ENCODE measurements at places on chromosomes 6 and 20. TPM values are rescaled to one million over a fixed set of nuclear protein-coding genes. Genes with fewer than 3 reads are reported as not detected.

Gene LKAAEAR1
- 0.51 TPM for total RNA-seq

Gene OR2H2
- total RNA-seq, result not detected

Gene DPPA5
- not detected for total RNA-seq

Gene ULBP1
- total RNA-seq, result 1.7 TPM

Gene PLCB4
- total RNA-seq, result 8.3 TPM

Gene HTR1B
- 0.64 TPM for total RNA-seq

DNA sequence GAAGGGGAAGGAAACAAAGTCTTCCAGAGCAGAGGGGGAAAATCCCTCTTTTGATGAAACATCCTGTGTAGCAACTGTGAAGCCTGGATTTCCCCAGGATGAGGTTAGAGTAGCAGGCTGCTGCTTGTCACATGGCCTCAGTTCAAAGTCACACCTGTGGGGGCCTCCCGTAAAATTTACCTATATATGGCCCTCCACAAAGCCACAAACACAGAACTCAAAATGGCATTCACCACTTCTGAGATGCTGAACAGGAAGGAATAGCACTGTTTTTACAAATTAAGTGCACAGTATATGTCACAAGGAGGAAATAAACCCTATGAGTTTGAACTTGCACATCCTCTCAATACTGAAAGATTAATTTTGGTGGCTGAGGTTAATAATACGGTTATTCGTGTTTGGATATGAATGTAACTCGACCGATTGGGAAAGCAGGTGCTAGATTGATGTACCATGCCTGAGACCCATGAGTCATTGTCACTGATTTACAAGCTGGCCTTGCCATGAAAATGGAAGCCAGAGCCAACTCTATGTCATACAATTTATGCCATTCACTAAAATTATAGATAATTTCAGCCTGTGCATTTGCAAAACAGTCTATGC is 70.6 kb downstream of the SGK1 start:
- no peak overlapping the region for H3K4me3 ChIP-seq
- H3K27ac ChIP-seq, result no peak overlapping the region
- H3K4me1 ChIP-seq, result no peaks in the 10 kb centered on the region
- H3K27me3 ChIP-seq, result no peaks in the 10 kb centered on the region
- H3K36me3 ChIP-seq, result no peaks in the 10 kb centered on the region

GRCh38 chr6:17928514-17929430 is 58.7 kb downstream of the KIF13A start:
- DNase-seq, result peak; percentile 50
- no peaks in the 10 kb centered on the region for H3K27me3 ChIP-seq
- peak overlapping the region; percentile 70 for H3K27ac ChIP-seq
- peaks cover 32% of the 10 kb centered on the region for H3K4me1 ChIP-seq
- no peak overlapping the region for H3K4me3 ChIP-seq

GRCh38 chr6:31689249-31690110 is 8.6 kb upstream of the LY6G5C start:
- H3K27ac ChIP-seq, result no peak overlapping the region
- no peaks in the 10 kb centered on the region for H3K27me3 ChIP-seq
- no peaks in the 10 kb centered on the region for H3K4me1 ChIP-seq

DNA sequence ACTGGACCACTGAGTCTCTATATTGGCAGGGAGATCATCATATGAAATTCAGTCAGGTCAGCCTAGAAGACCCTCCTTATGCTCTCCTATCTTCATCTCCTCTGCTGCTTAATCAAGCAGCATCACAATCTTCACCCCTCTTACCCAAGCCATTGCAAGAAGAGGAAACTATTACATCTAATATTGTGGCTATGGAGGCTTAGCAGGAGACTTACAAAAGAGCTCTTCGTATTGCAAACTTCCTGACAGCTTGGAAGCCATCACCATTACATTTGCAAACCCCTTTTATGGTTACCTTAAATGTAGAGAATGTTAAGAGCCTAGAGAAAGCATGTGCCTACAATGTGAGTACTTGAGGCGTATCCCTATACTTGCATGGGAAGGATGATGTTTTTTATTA is 87.2 kb upstream of the STXBP5 start:
- no peak overlapping the region for H3K4me3 ChIP-seq
- no peaks in the 10 kb centered on the region for H3K4me1 ChIP-seq
- no peaks in the 10 kb centered on the region for H3K27me3 ChIP-seq
- DNase-seq, result no peak
- no peak overlapping the region for H3K27ac ChIP-seq

- no peak for DNase-seq
- no peaks in the 10 kb centered on the region for H3K36me3 ChIP-seq
- H3K27ac ChIP-seq, result no peak overlapping the region
- no peaks in the 10 kb centered on the region for H3K27me3 ChIP-seq
Observed at GRCh38 chr6:73180076-73180738, 45.1 kb downstream of the KHDC1L start.

DNA sequence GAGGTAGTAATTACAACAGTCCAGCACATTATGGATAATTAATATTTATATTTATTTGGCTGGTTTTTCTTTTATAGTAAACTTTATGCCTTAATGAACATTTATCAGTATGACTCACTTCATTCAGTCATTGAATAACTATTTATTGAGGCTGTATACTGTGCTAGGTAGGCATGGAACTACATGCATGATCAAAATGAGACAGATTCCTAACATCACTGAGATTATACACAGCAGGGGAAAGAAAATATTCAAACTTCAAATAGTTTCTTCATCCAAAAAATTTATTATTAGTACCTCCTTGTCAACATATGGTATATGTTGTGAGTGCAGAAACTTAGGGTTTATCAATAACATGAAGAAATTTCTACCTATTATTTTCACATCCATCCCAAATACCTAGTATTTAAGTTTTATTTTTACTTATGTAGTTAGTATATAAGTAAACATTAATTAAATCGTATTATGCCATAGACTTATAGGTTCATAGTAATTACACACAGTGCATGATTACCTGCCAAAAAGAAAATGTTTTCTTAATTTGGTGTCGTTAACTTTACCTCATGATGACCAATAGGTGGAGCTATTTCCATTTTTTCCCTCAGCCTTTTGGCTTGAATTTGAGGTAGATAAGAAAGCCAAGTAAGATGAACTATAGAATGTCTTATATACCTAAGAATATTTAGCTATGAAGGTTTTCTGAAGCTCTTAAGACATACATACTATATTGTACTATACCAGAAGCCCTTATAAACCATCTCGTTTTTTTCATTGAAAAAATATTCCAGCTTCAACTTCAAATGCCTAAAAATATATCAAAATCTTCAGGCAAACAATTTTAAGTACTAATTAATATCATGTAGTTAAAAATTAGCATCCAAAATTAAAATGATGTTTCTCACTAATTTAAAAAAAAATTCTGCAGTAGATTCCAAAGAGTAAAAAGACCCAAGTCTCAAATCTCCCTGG is 12.5 kb upstream of the TMEM30A start:
- no peak overlapping the region for H3K27ac ChIP-seq
- H3K36me3 ChIP-seq, result no peaks in the 10 kb centered on the region
- H3K4me1 ChIP-seq, result peaks cover 8% of the 10 kb centered on the region
- H3K4me3 ChIP-seq, result no peak overlapping the region
- no peaks in the 10 kb centered on the region for H3K27me3 ChIP-seq

- H3K4me3 ChIP-seq, result no peak overlapping the region
- H3K27me3 ChIP-seq, result peaks cover 46% of the 10 kb centered on the region
- no peak overlapping the region for H3K27ac ChIP-seq
Observed at GRCh38 chr20:51029556-51029955, 6.6 kb upstream of the KCNG1 start.

DNA sequence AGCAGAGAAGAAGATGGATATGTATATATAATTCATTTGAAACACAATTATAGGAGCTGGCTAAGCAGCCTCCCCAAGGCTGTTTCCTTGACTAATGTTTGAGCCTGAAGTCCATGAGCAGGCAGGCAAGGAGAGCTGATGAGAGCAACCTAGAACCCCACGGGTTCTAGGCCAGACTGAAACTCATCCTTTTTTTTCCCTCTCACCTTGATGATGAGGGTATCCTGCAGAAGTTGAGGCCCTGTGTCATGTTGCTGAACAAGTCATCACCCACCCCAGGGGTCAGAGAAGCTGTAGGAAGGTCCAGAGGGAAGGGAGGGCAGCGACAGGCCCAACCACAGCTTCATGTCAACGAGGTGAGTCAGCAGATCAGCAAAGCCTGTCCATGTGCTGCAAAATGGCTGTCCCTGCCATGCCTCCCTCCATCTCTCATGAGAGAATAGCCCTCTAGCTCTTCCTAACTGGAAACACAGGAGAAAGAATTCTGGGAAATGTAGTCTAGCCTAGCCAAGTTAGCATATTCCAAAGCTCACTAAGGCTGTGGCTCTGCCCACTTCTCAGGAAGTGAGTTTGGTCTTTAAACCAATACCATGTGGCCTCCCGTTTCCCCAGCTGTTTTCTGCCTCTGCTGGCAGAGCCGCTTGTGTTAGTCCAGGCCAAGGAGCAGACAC is 91.3 kb upstream of the DTNBP1 start:
- H3K36me3 ChIP-seq, result no peaks in the 10 kb centered on the region
- no peak overlapping the region for H3K27ac ChIP-seq
- H3K4me1 ChIP-seq, result peaks cover 12% of the 10 kb centered on the region
- no peaks in the 10 kb centered on the region for H3K27me3 ChIP-seq

DNA sequence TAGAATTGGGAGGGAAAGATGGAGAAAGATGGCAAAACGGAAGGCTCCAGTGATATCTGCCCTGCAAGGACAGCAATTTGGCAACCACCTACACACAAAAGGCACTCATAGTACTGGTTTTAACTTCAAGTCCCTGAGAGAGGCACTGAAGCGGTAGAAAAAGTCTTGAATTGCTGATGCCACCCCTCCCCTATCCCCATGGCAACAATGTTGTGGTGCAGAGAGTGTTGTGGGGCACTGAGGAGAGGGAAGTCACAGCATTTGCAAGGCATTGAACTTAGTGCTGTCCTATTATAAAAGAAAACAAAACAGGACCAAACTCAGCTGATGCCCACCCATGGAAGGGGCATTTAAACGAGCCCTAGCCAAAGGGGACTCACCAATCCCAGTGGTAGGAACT is 343.7 kb downstream of the HAO1 start:
- H3K27me3 ChIP-seq, result no peaks in the 10 kb centered on the region
- H3K36me3 ChIP-seq, result no peaks in the 10 kb centered on the region
- DNase-seq, result no peak
- H3K4me3 ChIP-seq, result no peak overlapping the region
- H3K27ac ChIP-seq, result no peak overlapping the region

- H3K4me1 ChIP-seq, result no peaks in the 10 kb centered on the region
- H3K4me3 ChIP-seq, result no peak overlapping the region
- H3K36me3 ChIP-seq, result no peaks in the 10 kb centered on the region
- no peak for DNase-seq
- no peaks in the 10 kb centered on the region for H3K27me3 ChIP-seq
- H3K27ac ChIP-seq, result no peak overlapping the region
Observed at GRCh38 chr6:17388365-17388764, 5.0 kb upstream of the CAP2 start.

GRCh38 chr6:2871102-2871501 is 29.4 kb upstream of the SERPINB1 start:
- no peak overlapping the region for H3K4me3 ChIP-seq
- DNase-seq, result no peak
- H3K27ac ChIP-seq, result no peak overlapping the region
- no peaks in the 10 kb centered on the region for H3K36me3 ChIP-seq
- H3K4me1 ChIP-seq, result no peaks in the 10 kb centered on the region

GRCh38 chr6:83019741-83020140 is 45.9 kb downstream of the UBE3D start:
- H3K4me1 ChIP-seq, result no peaks in the 10 kb centered on the region
- no peak overlapping the region for H3K27ac ChIP-seq
- no peak for DNase-seq
- H3K4me3 ChIP-seq, result no peak overlapping the region

GRCh38 chr6:21752054-21752811 is 158.7 kb downstream of the SOX4 start:
- no peaks in the 10 kb centered on the region for H3K27me3 ChIP-seq
- no peak overlapping the region for H3K4me3 ChIP-seq
- no peaks in the 10 kb centered on the region for H3K36me3 ChIP-seq
- H3K27ac ChIP-seq, result no peak overlapping the region
- H3K4me1 ChIP-seq, result peaks cover 14% of the 10 kb centered on the region

DNA sequence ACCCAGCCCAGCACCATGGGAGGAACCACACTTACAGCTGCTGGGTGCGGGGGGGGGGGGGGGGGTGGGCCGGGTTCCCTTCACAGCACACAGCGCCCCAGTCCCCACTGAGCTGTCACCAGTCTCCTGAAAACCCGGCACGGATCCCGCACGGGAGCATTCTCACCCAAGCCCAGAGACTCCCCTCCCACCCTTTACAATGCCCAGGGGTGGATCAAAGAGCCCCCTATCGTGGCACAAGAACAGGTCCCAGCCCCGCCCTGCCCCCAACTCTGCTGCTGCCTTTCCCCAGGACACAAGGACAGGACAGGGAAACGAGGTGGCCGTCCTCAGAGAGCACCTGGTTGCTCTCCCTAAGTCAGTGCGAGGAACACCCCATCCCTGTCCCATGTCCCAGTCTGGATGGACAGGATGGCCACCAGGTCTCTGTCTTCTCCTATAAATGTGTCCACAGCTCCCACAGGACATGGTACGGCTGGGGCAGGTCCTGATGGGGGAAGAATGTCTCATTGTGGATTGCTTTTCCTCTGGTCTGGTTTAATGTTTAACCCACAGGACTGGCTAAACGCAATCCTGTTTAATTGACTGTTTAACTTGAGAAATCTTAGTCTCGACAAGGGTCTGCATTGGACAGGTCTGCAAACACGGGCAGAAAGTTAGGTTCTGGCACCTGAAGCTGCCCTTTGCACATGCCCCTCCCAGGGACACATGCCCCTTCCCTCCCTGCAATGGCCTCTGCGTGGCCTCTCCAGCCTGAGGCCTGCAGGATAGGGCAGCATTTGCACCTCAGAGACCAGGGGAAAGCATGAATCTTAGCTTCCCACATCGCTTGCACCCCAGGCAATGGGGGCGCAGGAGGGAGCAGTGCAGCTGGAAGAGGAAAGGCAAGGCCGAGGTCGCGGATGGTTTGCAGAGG is 45.3 kb downstream of the DACT2 start:
- no peak overlapping the region for H3K27ac ChIP-seq
- no peak overlapping the region for H3K4me3 ChIP-seq
- H3K4me1 ChIP-seq, result peaks cover 5% of the 10 kb centered on the region
- no peaks in the 10 kb centered on the region for H3K27me3 ChIP-seq
- DNase-seq, result peak; percentile 62
- no peaks in the 10 kb centered on the region for H3K36me3 ChIP-seq
